KBM-7 (cell line): ENCODE measurements at places on chromosomes 7 and 10.
A peak's percentile ranks its signal among the peaks of the same experiment; 100 is the strongest.

GRCh38 chr10:60041489-60042133 lies 135.3 kb upstream of the CCDC6 start:
- no peak for DNase-seq

DNA sequence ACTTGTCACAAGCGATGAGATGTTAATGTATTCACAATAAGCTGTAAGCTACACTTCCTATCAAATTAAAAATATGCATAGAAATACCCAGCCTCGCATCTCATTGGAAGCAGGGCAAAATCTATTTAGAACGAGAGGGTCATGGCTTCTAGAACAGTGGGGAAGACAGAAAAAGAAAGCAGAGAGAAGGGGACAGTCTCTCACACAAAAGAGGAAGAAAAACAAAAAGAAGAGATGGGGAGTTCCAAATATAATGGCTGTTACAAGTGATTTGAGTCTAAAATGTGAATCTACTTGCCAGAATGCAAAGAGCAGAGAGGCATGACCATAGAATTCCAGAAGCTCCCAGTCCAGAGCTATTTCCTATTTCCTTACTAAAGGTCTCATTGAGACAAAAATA lies 13.8 kb downstream of the LRRN3 start:
- DNase-seq = no peak

GRCh38 chr7:116356979-116357378 lies 142.6 kb upstream of the CAV2 start:
- DNase-seq = no peak

GRCh38 chr10:129021594-129022304 lies 445.3 kb upstream of the MGMT start:
- DNase-seq = no peak

GRCh38 chr7:47253650-47254080 lies 328.2 kb downstream of the TNS3 start:
- peak; percentile 56 for DNase-seq

DNA sequence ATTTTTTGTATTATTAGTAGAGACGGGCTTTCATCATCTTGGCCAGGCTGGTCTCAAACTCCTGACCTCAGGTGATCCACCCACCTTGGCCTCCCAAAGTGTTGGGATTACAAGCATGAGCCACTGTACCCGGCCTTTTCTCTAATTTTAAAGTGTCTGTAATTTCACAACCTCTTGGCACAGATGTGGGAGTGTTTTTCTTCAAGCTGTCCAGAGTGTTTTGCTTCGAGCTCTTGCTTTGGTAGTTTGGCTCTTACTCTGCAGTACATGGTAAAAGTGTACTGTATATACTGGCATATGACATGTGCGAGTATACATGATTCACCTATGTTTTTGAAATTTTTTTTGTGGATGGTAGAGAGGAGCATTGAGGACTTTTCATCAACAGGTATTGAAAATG lies 9.8 kb downstream of the SRGN start:
- no peak for DNase-seq

DNA sequence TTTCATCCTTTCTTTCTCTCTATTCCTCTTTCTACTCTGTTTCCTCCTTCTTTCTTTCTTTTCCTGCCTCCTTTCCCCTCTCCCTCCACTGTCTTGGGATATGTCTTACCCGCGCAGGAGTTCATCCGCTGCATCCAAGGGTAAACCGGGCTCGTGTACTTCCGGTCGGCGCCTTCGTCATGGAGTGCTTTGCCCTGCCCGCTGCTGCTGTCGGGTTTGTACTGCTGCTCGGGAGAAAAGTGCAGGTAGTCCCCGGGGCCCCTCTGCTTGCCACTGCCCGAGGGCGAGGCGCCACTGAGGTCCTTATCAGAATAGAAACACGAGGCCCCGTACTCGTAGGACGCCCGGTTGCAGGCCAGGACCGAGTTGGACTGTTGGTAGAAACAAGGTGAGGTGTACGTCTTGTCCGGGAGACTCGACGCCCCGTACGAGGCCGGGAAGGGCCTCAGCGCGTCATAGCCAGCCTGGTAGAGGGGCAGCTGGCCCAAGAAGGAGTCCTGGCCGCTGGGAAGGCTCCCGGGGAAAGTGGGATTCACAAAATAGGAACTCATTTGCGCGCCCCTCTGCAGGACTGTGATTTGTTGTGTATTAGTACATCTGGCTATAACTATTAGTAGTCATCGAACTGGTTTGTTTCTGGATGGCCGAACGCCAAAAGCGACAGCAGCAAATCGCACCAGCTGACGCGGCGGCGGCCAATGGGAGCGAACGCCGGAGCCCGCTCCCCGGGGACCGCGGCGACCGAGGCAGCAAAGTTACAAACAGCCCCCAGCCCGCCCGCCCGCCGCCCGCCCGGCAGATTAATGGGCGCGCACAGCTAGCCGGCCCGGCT lies at the start of gene HOXA6:
Gene HOXA6, minus strand, starts transcription at position 576 of the 832 bp plus-strand sequence. Its CDS starts 25 bp downstream, at position 551.
- DNase-seq = no peak

- DNase-seq = no peak
These were observed 34.2 kb downstream of the CTBP2 start for GRCh38 chr10:125125951-125126735.

- no peak for DNase-seq
These were observed 93.5 kb upstream of the DDC start for GRCh38 chr7:50658696-50659095.

DNA sequence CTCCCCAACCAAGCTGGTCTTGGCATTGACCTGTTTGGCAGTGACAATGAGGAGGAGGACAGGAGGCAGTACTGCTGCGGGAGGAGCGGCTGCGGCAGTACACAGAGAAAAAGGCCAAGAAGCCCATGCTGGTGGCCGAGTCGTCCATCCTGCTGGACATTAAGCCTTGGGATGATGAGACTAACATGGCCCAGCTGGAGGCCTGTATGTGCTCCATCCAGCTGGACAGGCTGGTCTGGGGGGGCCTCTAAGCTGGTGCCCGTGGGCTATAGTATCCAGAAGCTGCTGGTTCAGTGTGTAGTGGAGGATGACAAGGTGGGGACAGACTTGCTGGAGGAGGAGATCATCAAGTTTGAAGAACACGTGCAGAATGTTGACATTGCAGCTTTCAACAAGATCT lies 39.1 kb upstream of the ZNF273 start:
- no peak for DNase-seq
